ENCODE measurements at places on chromosomes 1 and 21.

DNA sequence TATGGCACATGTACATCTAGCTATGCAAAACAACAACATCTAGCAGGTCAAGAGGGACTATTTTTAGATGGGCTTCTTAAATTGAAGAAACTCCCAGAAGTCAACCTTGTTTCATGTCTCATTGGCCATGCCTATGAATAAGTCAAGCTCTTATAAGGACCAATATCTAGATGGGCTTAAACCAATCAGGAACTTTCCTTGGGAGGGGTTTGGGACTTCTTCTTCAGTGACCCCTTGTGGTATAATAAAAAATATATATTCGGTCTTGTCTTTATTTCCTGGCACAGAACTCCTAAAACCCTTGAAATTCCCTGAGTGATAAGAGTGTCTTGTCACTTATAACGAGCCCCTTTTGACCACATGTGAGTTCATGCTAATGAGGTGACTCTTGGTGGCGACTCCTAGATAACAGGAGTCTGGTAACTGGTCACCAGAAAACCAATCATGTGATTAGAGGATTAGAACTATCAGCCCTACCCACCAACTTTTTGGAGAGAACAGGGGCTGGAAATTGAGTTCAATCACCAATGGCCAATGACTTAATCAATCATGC, 218.3 kb downstream of the HHIPL2 start:
- DNase-seq = no peak

- no peak for DNase-seq
Observed at GRCh38 chr21:25558123-25558522, 49.2 kb downstream of the MRPL39 start.

- no peak for DNase-seq
Observed at GRCh38 chr1:198318085-198318484, 161.3 kb downstream of the NEK7 start.

GRCh38 chr1:107457989-107458388, 317.1 kb downstream of the NTNG1 start:
- no peak for DNase-seq

DNA sequence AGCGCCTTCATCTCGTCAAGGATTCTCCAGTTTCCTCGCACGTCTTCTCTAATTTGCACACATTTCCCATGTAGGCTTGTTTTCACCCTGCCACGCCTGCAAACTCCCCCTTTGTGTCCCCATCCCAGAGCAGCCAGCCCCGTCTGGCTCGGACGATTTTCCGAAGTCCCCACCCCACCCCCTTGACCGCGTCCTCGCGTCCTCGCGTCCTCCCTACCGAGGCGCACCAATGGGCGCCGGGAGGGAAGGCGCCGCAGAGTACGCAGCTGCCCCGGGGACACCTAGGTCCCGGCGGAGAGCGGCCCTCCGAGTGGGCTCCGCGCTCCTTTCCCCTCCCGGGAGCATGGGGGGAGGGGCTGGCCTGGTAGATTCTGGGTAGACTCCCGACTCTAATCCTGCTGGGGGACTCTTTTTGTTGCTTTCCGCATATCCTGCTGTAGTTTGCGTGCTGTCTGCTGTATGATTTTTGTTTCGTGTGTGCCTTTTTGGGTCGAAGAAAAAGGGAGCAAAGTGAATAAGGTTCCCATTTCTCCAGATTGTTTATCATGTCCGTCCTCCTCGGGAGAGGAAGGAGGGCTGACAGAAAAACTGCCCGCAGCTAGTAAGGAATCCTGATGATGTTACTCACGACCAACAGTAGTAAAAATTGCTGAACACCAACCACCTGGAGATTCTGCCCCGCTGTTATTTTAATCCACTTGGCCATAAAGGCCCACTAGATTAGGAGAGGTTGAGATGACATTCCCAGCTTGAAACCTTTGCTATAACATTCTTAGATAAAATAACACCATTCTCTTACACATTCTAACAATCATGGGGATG, 1.5 kb downstream of the CACHD1 start:
- no peak for DNase-seq

GRCh38 chr1:48558366-48558765, 86.4 kb upstream of the SPATA6 start:
- no peak for DNase-seq

DNA sequence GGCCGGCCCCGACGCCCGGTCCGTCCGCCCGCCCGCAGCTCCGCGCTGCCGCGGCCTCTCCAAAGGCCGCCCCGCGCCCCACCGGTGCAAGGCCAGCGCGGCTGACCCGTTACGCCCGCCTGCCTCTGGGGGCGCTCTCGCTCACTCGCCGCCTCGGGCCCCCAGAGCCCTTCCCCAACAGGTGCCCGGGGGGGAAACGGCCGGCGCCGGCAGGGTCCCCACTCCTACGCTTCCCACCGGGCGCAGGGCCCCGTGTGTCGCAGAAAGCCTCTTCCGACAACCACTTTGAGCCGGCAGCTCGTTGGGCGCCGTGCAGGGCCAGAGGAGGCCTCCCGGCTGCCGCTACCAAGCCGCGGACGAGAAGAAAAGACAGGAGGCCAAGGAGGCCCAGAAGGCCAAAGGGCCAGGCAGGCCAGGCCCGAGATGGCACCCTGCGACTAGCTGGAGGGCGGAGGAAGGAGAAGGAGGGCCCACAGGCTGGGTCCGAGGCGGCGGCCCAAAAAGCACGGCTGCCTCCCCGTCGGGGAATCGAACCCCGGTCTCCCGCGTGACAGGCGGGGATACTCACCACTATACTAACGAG, 64.9 kb upstream of the FCGR2A start:
- DNase-seq = peak; percentile 51

DNA sequence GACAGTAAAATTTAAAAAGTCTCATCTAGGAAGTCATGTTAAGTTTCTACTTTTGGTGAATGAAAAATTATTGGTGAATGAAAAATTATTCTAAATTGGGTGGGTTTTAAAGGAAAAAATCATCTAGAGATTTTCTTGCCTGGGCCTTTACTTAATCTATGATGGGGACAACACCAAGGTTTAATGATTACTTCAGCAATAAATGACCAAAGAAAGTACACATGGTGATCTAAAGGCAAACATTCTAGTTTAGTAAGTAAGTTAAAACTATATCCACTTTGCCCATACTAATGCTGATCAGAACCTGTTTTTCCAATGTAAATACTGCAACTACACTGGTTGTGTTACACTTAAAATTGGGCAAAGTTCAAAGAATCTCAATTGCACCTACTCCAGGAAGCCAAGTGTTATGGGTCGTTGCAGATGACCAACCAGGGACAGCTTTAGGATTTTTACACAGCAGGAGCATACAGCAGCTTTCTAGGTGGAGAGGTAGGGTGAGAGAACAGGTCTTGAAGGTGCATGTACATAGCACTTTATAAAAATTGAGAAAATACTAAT, 14.6 kb upstream of the RPL5 start:
- no peak for DNase-seq

DNA sequence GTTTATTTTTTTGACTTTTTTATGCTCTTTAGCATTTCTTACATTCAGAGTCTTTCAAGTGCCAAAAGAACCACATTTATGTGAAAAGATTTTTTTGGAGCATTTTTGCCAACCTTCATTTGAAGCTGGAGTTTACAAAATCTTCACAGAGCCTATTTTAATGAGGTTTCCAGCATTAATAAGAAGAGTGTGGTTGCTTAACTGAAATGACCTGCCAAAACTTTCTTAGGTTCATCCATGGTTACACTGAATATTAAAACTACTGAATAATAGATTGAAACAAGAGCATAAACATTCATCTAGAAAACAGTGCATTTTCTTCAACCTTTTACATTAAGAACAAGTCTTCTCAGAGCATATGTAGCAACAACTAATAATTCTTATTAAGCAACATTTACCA, 672.3 kb upstream of the CXADR start:
- no peak for DNase-seq

GRCh38 chr1:97630281-97630680, 290.6 kb downstream of the DPYD start:
- no peak for DNase-seq

DNA sequence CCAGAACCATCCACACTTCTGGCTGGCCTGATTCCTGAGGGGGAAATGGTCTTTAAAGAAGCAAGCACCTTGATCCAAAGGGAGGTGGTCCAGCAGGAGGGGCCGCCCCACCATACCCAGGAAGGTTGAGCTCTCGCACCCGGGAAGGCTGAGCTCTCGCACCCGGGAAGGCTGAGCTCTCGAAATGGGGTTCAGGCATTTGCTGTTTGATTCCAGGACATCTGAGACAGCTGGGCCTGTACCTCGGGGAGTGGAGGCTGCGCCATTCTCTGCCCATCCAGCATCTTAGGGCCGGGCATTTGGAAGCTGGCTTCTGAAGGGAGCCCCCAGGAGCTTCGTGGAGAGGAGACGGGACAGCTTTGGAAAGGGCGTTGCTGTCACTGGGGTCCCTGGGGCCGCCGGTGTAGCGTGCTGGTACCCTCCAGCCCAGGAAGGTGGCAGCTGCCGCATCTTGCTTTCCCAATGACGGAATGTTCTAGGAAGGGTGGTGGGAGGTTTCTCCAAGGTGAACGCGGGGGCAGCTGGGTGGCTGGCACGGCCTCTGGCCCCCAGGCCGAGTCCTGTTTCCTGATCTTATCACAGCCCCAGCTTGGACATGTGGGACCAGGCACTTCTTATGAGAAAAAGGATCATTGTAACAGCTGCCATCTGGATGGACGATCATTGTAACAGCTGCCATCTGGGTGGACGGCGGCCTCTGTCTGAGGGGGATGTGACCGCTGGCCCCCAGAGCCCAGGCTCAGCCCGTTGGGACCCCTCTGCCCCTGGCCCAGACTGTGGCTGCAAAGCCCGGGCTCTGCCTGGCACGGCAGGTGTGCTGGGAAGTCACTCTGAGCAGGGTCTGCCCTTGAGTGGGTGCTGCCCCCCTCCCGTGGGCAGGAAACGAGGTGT, 61.6 kb downstream of the COL18A1 start:
- no peak for DNase-seq
